ENCODE measurements at places on chromosomes 3 and 15.

DNA sequence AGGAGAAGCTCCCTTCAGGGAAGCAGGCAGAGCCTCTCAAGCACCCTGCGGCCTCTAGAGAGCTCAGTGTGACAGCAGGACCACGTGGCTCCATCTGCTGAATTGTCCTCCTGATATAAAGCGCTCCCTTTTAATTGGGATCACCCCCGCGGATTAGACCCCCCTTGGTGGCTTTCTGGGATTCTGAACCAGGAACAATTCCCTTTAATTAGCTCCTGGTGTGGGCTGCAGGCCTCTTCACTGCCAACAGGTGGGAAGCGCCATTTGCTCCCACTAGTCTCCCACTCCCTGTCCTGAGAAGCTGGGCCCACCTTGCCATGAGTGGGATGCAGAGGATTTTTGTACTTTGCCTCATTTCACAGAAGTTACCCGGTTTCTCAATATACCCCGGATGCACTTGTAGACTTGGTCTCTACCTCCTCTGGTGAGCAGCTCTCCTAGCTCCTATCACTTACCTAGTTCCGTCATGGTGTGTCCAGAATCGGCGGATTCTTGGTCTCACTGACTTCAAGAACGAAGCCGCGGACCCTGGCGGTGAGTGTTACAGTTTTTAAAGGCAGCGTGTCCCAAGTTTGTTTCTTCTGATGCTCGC, 592 bp downstream of the PGPEP1L start:
- no peak for DNase-seq

- DNase-seq: no peak
Measured at GRCh38 chr3:126817781-126818180, 113.7 kb downstream of the CHCHD6 start.

GRCh38 chr3:158774965-158775364, 26.9 kb upstream of the MFSD1 start:
- DNase-seq: no peak

GRCh38 chr3:48504051-48504946, at the start of gene SHISA5:
SHISA5 (minus strand) TSS chr3:48504174; CDS start chr3:48504094, 80 bp downstream.
- DNase-seq: peak; percentile 35

DNA sequence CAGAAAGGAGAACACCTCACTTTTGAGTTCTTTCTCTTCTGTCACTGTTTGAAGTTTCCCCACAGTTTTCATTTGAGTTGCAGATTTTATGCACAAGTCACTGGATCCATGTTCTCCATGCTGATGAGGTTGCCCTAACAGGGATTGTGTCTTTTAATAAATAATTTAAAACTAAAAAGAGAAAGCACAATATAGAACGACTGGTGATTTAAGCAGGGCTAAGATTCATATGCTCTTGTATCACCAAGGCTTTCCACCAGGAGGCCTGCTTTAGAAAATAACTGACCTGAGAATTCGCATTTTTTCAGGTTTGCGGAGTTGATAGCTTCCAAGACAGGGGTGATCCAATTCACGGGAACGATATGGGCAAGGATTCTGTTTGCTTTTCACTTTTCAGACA, 252.0 kb upstream of the VEPH1 start:
- DNase-seq: no peak

DNA sequence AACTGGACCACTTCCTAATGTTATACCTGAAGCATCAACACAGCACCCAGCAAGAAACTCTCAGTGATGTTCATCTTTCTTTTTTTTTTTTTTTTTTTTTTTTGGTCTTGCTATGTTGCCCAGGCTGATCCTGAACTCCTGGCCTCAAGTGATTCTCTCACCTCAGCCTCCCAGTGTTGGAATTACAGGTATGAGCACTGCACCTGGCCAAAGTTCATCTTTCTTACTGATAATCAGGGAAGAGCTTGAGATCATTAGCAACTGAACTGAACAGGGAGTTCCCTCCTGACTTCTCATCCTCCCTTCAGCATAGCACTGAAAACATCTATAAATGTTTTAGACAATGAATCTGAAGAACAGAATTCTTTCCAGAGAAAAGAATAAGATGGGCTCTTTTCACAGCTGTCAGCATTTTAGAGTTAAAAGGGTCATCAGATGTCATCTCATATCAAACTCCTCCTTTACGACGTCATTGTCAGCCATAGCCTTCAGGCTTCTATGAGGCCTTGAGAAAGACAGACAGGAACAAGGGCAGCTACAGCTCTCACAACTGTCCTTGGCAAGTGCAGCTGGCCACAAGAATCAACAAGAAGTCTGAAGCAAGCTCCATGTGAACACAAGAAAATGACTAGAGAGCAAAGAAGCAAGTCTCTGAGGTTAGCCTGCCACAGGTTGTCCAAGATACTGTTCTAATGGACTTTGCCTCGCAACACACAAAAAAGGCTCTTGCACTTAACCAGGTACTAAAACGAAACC, 33.8 kb downstream of the SCAP start:
- no peak for DNase-seq

GRCh38 chr15:70770863-70771262, 7.5 kb upstream of the UACA start:
- no peak for DNase-seq

DNA sequence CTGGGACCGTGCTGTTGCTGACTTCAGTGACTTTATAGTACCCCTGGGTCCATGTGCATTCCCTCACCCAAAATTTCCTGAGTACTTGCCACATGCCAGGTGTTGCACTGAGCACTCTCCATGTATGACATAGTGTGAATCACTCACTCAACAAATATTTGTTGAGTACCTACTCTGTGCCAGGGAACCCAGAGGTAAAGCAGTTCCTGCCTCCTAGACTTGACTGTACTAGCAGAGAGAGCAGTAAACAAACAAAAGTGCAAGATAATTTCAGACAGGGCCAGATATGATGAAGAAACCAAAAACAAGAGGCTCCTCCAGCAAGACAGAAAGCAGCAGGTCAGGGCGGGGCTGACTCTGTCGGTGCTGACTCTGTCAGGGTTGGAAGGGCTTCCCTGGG, 12.2 kb downstream of the TGM4 start:
- DNase-seq: no peak

GRCh38 chr15:36599620-36600433, 20.4 kb downstream of the CDIN1 start:
- no peak for DNase-seq

DNA sequence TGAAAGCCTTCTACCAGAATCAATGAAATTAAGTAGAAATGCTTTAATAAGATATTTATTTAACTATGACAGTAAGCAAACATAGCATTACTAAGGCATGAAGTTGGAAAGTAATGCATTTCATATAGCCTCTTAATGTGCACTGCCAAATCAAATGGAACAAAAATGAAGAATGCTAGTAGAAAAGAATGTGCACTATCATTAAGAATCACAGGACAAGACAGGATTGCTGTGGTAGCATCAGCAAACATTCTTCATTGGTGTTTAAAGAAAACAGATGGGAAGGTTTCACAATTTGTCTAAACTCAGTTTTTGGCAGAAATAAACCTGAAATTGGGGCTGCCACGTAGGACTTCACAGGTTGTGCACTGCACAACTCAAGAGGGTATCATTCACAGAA, 168.9 kb downstream of the CNTN3 start:
- DNase-seq: no peak

DNA sequence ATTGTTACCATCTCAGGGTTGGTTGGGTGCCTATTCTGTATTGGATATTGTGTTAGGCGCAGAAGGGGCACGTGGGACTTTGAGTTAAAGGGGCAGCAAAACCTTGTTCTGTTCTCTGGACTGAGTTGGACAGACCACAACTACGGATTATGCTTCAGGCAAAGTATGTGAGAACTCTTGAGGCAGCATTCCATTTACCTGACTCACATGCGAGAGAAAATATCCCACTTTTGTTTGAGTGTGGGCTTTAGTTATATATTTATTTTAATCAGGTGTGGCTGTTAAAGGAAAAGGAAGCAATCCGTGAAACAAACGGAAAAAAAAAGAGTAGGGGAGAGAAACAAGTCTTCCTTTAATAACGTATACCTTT, 627 bp upstream of the PLS1 start:
- DNase-seq: no peak

GRCh38 chr15:45168286-45168685, 19.5 kb downstream of the SHF start:
- no peak for DNase-seq

GRCh38 chr3:156825795-156826143, 384 bp upstream of the LEKR1 start:
- DNase-seq: no peak

- no peak for DNase-seq
Measured at GRCh38 chr3:45024542-45025255, 1.4 kb upstream of the CLEC3B start.

DNA sequence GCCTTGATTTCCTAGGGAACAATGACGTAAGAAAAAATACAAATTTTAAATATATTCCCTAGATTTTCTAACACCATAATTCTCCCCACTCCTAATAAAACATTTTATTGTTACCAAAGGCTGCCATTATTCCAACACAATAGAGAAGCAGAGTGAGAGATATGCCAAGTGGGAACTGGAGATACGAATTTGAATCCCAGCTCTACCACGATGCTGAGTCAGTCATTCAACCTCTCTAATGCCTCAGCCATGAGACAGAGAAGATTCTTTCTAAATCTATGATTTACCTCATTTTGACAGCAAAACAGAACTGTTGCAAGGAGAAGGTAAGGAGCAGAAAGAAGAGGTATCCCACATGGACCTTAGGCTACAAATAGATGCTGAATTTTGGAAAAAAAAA, 112.5 kb downstream of the IGF2BP2 start:
- DNase-seq: no peak

DNA sequence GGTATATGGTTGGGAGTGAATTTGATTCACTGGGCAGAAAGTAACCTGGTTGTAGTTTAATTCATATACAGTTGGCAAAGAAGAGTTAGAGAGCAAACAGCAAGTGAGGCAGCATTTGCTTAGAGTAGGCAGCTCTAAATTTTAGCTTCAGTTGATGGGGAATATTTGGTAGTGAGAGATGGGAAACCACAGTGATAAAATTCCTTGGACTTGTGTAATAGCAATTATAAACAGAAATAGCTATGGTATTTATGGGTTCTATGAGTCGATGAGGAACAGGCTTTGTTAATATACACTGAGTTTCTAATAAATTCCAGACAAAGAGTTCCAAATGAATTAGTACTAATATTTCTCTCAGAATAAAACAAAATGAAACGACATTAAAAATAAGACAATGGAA, 894.0 kb downstream of the ROBO2 start:
- DNase-seq: no peak

- no peak for DNase-seq
Measured at GRCh38 chr3:69300296-69300695, 85.6 kb downstream of the FRMD4B start.

DNA sequence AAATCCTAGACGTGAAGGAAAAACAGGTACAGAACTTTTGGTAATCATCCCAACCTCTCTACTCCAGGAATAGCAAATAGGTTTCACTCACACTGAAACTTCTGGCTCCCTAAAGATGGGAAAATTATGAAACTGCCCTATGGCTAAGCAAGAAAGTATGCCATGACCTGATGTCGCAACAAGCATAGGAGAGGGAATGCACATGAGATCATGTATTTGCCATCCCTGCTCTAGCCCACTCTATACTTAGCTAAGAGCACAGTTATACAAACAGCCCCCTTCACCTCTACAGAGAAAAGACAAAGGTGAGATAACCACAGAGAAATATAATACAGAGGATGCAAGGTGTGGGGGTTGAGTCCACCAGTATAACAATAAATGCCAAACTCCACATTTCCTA, 102.7 kb downstream of the TBC1D5 start:
- no peak for DNase-seq

DNA sequence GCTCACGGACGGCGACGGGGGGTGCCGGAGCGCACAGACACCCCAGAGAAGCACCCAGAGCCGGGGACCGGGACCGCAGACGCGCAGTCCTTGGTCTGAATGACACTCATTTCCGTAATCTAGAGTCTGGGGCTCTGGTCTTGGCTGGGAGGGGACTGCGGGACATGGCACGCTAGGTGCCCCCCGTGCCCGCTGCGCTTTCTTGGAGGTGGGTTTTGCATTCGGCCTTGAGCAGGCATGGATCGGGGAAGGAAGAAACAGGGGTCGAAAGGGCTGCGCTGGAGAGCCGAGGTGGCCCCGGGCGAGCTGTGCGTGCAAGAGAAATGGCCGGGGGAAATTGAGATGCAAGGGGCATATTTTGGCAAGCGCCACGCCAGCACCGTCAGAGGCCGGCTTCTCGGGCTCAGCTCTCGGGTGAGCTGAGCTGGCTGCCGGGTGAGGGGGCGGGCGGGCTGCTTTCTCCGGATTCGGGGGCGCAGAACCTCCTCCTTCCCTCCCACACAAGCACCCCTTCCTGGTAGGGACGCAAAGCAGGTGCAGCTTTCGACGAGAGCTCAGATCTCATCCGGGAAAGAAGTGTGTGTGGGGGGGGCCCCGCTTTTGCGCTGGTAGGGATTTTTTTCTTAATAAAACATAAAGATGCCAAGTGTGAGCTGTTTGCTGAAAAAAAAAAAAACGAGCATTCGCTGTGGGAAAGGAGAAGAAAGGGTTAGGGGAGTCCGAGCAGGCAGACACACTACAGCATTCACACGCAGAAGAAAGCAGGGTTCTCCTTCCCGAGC, 963 bp upstream of the NTRK3 start:
- peak; percentile 2 for DNase-seq

DNA sequence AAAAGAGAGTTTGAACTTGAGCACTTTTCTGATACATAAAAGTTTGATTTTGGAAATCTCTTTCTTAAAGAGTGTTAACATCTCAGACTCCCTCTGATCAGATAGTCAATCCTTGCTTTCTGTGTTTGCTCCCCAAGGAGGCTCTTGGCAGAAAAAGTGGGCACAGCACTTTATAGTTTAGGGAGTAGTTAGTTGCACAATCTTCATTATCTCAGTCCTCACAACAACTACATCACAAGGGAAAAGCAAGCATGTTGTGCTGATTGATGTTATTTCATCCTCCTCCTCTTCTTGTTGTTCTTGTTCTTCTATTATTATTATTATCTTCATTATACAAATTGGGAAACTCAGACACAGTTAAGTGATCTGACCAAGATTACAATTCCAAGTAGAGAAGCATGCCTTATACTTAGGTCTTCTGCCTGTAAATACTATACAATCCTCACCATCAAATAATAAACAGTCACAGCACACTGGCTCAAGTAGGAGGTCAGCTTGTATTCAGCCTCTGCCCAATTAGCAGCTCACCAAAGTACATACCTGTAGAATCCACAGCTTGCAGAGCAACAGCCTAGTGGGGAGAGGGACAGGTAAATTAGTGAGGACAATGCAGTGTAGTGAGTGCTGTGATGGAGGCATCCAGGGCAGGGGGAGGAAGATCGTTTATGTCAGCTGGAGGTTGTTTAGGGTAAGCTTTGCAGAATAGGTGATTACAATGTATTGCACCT, 304.1 kb upstream of the MME start:
- no peak for DNase-seq

DNA sequence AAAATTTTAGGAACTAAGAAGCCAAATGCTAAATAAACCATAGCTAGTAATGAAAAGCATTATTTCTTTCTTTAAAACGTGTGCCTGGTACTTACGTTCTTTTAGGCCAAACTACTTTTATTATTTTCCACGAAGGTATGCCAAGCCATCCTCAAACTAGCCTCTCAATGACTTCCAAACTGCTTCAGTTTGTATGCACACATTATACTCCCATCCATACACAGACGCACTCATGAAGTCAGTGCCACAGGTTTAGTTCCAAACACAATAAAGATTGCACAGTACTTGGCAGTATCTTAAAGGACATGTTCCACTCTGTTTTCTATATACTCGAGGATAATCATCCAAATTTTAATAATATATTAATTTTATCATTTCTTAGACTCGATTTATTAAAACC, 609.2 kb upstream of the ZNF385D start:
- no peak for DNase-seq

- no peak for DNase-seq
Measured at GRCh38 chr15:89780601-89781000, 4.5 kb downstream of the MESP2 start.
